CMK (cell line): ENCODE measurements at places on chromosomes 13 and 19.

- DNase-seq, result no peak
These were observed 1658.6 kb upstream of the MIR17HG start for GRCh38 chr13:89688918-89689317.

DNA sequence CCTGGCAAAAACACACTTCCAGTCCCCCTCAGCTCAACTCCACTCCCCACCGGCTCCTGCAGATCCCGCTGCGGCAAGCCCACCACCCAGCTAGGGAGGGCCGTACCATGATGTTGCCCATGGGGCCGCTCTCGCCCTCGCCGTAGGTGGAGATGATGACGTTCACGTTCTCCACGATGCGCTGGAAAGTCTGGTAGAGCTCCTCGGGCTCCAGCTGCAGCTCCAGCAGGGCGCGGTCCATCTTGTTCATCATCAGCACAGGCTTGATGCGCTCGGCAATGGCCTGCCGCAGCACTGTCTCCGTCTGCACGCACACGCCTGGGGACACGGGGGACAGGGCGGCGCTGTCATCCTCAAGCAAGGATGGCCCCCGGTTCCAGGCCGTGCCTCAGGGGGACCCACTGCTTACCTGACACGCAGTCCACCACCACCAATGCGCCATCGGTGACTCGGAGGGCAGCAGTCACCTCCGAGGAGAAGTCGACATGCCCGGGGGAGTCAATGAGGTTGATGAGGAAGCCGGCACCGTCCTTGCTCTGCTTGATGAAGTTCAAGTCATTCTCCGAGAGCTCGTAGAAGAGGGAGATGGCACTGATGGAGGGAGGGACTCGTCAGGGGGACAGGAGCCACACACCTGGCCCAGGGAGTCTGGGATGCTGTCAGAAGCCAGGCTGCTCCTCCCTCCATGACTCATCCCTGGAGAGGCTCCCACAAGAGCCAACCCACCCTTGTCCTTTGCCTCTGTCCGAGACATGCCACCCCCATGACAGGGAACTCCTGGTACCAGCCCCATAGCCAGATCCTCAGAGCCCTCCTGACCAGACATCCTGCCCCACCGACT is 2.3 kb downstream of the EEF2 start:
- no peak for DNase-seq

DNA sequence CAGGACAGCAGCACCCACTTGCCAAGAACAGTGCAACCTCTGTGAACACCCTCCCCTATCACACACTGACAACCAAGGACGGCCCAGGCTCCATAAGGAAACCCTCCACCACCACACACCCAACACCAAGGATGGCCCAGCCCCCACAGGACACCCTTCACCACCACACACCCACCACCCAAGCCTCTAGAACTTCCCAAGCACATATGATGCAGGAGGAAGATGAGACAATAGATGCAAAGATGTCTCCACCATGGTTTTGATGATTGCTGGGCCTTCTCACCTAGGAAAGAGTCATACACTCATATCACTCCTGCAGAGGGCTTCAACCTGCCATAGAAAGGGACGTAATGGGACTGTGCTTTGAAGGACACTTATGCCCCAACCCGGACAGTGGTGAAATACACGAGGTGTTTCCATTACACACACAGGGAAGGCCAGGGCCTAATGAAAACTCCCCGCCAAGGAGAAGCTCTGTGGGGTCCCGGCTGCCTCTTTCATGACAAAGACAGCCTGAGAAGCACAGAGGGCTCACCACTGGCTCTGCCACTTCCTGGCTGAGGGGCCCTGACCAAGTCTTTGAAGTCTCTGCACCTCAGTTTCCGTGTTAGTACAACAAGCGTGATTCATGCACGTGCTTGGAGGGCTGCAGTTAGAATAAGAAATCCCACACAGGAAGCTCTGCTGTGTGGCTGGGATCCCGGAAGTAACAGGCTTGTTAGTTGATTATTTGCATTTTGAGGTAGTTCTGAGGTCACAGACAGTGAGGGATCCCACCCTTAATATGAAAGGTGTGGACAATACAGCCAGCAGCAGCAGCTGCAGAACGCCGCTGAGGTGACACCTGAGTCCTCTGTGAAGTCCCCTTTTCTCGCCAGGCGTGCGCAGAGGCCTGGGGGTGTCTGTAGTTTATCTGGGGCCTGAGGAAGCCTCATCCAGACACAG is 61.9 kb upstream of the ATP12A start:
- DNase-seq, result peak; percentile 15

DNA sequence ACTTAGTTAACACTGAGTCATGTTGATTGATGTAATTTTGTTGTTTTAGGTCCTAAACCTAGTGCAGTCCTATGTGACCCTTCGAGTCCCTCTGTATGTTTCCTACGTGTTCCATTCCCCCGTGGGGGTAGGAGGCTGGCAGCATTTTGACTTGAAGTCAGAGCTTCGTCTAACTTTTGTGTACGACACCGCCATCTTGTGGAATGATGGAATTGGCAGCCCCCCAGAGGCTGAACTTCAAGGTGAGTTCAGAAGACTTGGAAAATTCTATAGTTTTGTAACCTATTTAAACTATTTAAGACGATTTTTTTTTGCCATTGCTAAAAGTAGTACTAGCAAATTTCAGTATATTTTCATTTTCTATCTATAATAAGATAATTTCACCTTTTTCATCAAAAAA is 117.9 kb downstream of the STOML3 start:
- DNase-seq, result no peak

DNA sequence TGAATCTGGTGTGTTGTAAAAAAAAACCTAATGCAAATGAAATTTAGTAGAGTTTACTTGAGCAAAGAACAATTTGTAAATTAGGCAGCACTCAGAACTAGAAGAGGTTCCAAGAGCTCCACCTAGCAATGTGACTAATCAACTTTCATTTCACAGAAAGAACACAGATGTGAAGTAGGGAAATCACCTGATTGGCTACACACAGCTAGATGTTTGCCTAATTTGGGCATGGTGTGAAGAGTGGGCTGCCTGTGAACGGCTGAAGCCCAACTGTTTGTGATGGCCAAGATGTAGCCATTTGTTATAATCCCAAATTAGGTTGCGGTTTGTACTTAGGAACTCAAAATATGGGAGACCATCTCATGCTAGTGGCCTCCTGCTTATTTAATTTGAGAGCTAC is 724.4 kb upstream of the SLITRK5 start:
- no peak for DNase-seq

DNA sequence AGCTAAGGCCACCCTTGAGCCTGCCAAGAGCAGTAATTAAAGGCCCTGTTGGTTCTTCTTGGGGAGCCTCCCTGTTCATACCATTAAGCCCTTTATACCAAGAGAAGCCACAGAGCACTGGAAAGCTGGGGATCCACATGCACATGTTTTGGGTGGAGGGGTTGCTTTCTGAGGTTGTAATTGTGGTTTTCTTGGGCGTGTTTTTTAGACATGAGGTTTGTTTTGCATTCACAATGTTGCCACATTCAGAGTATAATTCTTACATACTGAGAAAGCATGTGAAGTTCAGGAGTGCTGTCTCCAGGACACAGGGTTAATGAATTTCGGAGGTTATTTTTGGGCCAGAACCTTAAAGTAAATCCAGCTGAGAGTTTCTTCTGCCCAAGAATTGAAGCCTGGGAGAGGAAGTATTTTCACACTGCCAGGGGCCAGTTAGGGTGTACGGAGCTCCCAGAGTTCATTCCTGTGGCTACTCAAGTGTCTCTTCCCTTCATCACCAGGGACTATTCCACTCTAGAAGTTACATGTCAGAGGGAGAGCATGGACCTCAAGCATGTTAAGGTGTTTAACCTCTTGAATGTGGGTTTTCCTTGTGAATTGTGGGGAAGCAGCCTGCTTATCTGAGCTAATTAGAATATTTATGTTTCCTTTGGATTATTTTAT is 37.0 kb downstream of the ZNF136 start:
- DNase-seq, result no peak

GRCh38 chr19:374886-375235 is 30.3 kb upstream of the MIER2 start:
- DNase-seq, result no peak

DNA sequence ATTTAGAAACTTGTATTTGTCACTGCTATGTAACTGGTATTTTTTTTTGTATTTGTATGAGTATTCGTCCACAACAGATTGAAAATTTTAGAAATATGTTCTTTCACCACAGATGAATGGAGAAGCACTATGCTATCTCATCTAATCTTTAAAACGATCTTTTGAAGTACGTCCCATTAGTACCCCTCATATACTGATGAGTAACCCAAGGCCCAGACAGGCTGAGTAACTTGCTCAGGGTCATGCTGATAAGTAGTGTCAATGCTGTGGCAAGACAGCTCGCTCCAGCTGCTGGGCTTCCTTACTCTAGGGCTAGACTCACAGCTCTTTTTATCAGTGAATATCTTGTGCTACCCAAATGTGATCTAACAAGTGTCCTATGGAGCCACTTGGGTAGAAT is 154.2 kb downstream of the SUCLA2 start:
- DNase-seq, result no peak

DNA sequence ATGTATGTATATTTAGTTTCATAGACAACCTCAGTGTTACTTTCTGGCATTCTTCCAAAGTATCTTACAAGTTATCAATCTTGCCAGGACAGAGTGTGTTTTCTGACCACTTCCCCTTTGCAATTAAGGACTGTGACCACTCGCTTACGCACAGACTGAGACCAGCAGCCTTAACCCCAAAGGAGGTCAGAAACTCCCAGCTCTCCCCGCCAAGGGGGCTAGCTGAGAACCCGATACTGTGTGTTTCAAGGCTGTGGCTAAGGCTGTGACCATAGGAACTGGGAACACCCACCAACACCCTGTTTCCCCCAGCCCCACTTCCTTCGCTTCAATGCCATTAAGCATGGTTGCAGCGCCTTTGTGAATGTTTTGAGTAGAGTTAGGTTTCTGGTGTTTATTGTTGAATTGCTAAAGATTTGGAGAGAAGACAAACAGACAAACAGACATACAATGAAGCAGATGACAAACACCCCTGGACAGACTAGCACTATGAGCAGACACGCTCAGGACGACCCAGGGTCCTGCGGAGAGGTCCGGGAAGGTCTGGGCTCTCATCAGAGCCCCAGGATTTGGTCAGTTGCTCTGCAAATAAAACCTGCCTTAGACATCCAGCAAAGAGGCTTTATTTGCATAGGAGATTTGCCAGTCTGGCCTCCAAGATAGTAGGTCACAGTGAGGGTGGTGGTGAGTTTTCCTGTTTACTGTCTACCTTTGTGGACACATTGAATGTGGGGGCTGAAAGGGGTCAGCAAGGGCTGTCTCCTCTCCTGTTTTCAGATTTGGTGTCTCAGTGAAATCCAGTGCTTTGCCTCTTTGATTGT is 25.0 kb upstream of the TNFSF11 start:
- peak; percentile 70 for DNase-seq

DNA sequence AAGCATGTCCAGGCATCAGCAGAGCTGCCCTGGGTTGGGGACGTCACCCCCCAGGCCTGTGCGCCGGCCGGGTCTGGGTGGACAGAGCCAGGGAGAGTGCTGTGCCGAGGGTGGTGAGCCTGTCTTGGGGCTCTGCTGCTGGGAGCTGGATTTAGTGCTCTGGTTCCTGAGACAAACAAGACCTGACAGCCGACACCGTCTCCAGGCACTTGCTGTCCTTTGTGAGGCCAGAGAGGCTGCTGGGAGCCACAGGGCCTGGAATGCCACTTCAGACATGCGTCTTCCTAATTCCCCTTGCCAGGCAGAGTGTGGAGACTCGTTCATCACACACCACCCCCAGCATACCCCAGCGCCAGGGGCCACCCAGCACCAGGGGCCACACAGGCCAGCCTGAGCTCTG is 165.8 kb downstream of the KDM4B start:
- no peak for DNase-seq
